Activated naive CD8-positive, alpha-beta T cell treated with anti-CD3 and anti-CD28 coated beads, Interleukin-2, amount 50 U/mL, for 24 hours (primary cell): ENCODE measurements at places on chromosomes 11 and 22.

- no peak for DNase-seq
Observed at GRCh38 chr11:58924230-58924629, 15.1 kb upstream of the GLYATL1 start.

- no peak for DNase-seq
Observed at GRCh38 chr11:15011776-15012345, 39.7 kb upstream of the CALCA start.

DNA sequence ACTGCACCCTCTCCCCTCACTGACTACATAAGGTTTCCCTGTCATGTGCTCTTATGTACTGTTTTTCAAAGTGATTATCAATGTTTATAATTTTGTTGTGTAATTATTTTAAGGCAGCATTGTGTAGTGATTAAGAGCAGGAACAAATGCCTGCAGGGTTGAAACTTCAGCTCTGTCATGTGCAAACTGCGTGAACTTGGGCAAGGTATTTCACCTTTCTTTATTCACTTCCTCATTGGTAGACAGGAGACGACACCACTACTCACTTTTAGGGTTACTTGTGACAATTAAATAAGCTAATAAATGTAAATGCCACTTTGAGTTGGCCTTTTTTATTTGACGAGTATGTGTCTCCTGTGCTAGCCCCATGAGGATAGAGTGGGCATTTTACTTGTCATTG lies 86.5 kb upstream of the E2F8 start:
- no peak for DNase-seq

DNA sequence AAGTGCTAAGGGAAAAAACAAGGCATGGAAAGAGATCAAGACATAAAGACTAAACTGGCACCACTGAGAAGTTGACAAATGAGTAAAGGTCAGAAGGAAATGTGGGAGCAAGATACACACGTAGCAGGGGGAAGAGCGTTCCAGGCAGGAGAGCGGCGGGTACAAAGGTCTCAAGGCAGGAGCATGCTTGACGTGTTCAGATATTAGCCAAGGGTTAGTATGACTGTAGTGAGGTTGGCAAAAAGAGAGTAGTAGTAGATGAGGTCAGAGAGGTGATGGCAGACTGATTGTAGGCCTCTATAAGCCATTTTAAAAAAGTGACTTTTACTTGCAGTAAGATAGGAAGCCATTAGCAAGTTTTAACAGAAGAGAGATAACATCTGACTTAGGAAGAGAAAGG lies 9.9 kb downstream of the SYT9 start:
- no peak for DNase-seq

DNA sequence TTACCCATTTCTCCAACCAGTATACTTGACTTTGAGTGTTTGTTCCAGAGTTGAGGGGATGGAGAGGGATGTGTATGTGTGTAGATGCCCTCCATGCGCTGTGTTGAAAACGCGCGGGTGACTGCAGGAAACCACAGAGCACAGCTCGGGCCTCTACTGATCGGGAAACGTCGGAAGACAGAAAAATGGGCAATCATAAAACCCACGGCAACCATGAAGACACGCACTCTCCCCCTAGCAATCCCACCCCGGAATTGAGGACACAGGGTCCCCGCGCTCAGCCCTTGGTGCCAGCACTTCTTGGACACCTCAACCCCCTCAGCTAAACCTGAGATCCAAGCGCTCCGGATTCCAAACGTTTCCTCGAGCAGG lies 251 bp upstream of the UQCC3 start:
- DNase-seq: no peak

DNA sequence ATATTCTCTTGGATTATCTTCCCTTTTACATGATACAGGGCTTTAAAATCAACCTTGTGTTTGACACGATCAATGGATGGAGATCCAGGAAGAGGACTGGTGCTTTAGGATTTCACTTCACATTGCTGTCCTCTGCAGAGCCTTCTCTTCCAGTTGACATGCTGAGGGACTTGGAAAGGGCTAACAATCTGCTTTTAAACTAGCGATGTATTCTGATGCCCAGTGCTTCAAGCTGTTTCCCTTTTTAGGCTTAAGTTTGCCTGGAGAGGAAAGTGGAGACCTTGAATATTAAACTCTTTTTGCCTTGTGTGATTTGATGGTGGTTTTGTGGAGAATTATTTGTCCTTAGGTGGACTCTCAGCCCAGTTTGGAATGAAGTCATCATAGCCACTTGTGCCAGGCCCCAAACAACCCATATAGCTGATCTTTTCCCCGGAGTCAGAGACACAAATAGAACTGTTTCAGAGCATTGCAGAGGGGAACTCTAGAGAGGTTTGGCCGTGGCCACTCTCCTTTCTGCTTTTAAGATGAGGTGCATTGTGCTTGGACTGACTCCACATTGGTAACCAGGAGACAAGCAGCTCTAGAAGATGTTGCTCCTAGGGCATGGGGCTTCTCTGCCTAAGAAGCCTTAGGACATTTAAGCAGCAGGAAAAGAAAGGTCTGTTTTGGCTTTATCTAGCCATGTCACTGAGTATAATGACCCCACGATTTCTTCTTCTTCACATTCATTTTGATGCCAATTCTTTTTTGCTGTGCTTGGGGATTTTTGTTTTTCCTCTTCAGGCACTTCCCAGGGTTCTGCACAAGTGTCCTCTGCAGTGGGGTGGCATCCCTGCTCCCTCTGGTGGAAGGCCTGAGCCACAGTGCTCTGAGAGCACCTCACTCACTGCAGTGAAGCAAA lies 152.8 kb downstream of the NCAM1 start:
- DNase-seq: no peak

- no peak for DNase-seq
Observed at GRCh38 chr11:71476031-71476430, 23.0 kb downstream of the NADSYN1 start.

DNA sequence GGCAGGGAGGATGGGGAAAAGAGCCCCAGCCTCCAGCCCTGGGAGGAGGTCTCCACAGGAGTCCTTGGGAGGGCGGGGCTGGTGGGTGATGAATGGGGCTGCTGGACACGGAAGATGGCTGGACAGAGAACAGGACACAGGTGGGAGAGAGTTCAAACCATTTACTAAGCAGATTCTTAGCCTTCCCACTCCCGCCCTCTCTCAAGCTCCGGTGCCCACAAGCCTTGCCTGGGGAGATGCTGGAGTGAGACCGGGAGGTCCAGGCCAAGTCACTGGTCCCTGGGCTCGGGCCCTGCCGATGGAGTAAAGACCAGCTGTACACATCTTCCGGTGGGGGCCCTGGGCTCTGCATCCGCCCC lies 1.4 kb downstream of the CLDN5 start:
- no peak for DNase-seq

DNA sequence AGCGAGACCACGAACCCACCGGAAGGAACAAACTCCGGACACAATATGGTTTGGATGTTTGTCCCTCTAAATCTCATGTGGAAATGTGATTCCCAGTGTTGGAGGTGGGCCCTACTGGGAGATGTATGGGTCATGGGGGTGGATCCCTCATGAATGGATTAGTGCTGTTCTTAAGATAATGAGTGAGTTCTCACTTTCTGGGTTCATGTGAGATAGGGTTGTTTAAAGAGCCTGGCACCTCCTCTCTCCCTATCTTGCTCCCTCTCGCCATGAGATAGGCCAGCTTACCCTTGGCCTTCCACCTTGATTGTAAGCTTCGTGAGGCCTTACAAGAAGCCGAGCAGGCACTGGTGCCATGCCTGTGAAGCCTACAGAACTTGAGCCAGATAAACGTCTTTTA lies 184.6 kb downstream of the LRRC4C start:
- no peak for DNase-seq

GRCh38 chr11:90847268-90847886 lies 624.5 kb upstream of the CHORDC1 start:
- no peak for DNase-seq

GRCh38 chr11:65505466-65506289 lies 6.8 kb downstream of the MALAT1 start:
- no peak for DNase-seq

GRCh38 chr11:128865490-128865889 lies 1.6 kb downstream of the KCNJ1 start:
- no peak for DNase-seq

DNA sequence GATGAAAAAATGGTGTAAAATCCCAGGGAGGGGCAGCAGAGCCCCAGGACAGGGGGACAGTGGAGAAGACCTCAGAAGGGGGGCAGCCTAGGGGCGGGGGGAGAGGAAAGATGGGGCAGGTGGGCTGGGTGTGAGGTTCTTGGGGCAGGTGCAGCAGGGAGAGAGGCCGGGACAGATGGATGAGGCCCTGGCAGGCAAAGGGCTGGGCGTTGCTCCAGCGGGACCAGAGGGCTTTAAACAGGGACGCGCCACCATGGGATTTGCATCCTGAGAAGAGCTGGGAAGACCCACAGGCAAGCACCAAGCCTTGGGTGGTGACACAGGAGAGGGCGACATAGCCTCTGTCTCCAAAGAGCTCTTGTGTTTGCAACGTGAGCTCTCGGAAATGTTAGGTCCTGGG lies 1342.8 kb downstream of the TBC1D22A start:
- no peak for DNase-seq

DNA sequence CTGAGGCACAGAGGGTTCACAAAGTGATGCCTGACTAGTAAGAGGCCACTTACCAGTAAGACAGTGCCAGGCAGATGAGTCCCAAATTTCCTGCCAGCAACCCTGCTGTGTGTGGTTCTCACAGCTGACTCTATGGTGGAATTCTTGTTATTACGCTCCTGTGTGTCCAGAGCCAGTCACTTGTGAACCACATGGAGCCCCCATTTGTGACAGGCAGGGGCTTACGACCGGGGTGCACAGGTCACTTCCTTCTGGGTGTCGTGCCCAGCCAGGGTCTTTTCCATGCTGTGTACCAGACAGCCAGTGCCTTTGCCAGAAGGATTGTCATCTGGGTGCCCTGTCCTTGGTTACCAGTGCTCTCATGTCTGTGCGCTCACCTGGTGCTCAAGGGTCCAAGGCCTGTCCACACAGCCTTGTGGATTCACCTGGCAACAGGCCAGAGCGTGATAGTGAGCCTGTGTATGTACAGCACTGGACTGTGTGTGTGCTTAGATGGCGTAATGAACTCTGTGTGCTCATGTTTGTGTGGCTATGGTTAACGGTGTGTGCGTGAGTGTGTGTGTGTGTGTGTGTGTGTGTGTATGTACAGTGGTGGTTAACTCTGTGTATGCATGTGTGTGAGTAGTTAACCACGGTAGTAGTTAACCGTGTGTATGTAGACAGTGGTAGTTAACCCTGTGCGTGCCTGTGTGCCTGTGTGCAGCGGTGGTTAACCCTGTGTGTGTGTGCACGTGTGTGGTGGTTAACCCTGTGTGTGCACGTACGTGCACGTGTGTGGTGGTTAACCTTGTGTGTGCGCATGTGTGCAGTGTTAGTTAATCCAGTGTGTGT lies 18.6 kb downstream of the GRAMD4 start:
- no peak for DNase-seq

DNA sequence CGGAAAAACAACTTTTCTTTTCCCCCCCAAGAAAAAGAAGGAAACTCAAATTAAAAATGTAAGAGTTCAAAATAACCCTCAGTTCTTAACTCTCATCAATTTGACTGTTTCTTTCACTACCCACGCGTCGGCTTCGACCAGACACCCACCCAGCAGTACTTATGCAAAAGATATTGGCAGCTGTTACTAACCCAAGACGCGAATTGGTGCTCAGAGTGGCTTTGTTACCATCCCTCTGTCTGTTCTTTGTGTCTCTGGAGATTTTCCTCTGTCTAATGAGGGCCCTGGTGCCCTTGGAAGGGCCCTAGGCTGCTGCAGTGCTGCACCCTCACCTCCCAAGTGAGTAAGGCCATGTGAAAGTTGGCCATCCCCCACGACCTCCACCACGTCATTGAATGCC lies 180.5 kb upstream of the NECTIN1 start:
- DNase-seq: no peak

DNA sequence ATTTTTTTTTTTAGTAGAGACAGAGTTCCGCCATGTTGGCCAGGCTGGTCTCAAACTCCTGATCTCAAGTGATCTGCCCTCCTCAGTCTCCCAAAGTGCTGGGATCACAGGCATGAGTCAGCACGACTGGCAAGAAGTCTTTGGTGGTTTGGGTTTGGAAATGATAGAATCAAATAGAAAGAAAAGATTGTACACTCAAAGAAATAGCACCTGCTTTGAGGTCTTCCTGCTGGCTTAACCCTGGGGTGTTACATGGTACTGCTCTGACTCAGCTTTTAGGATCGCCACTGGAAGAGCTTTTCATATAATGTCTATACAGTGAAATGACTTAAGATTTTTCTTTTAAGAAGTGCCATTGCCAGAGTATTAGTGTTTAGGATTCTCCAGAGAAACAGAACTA lies 50.2 kb downstream of the JAM3 start:
- no peak for DNase-seq

- DNase-seq: no peak
Observed at GRCh38 chr11:38282718-38283117, 1684.7 kb upstream of the RAG2 start.

DNA sequence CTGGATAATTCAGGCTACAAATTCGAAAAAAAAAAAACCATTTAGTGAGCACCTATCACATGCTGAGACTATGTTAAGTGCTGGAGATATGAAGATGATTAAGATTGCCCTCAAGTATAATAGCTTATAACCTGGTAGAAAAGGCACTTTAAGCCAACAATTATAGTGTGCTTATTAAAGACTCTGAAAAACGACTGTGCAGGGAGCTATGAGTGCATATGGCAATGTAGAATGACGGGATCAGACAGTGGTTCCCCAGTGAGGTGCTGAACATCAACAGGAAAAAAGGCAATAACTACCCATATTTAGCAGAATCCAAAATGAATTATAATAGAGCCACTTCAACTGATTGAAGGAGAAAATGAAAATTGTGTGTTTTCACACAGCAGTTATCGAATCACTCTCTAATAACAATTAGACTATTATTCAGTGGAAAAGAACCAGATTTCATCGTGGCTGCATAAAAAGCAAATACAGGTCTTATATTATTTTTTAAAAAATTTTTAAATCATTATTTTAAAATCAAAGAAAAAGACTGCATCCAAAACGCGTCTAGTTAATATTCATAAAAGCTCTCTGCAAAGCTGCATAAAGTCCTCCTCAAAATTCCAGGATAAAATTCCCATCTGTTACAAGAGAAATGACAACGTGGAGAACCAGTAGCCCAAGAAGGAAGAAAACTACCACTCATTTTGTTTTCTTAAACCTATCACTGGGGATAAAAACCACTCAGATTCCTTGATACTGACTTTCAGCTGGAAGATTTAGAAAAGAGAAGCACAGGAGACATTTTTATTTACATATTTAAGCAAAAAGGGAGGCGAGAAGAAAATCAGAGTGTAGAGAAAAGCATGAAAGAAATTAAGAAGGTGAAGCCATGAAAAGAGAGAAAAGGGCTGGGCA lies 1.1 kb downstream of the MTMR2 start:
- no peak for DNase-seq

DNA sequence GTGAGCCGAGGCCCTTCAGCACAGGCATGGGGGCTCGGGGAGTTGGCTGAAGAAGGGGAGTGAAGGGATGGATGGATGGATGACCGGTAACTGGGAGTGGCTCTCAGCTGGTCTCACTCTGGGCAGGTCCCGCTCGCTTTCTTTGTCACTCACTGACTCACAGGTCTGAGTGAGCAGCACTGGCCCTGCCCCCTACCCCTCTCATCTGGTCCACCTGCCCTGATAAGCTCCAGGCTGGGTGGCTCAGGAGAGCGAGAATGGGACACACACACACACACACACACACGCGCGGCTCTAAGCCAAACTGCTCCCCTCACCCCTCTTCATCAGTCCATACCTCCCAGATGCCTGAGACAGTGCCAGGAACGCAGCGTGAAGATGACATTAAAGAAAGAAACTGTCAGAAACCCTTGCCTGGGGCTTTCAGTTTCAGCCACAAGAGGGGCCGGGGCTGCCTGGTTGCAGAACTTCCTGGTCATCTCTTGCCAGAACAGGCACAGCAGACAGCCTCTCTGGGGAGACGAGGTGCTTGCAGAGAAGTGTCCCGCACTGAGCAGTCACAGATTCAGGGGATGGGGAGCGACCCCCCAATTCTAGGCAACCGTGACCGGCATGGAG lies 16.5 kb upstream of the SHISAL1 start:
- DNase-seq: peak; percentile 49

GRCh38 chr22:35587447-35587870 lies 29.7 kb downstream of the MB start:
- DNase-seq: no peak
